ENCODE measurements at places on chromosomes 7 and 10.

DNA sequence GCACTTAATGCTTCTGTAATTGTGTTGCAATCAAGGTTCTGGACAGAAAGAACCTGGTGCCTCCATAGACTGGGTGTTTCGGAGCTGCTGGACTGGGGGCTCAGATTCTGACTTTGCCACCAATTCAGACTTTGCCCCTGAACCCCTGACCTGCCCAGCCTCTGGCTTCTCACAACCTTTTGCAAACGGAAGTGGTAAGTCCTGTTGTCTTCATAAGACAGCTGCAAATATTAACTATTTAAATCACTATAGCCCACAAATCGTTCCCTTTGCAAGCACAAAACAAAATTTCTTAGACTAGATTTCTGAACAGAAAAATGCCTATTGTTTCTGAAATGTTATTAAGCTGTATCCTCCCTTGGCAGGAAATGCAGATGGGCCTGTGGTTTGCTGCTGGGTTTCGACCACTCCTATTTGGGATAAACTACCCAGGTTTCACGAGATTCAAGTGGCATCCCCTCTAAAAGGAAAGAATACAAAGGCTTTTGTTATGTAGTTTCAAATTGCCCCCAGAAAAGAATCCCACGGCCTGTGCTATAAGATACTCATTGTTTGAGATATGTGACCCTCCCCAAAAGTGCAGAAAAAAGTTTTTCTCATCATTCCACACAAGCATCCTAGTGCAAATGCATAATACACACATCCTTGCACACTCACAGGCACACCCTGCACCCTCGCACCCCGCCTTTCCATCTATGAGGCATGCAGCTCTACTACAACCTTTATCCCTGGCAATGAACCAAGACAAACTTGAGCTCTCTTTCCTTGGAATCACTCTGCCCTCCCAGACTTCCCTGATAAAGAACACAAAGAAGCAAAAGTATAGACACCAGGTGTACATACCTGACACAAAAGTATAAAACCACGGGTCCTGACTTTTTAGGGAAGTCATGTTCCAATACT is 209.1 kb downstream of the PRPF18 start:
- DNase-seq, result no peak

GRCh38 chr10:34281661-34282582 is 533.2 kb downstream of the PARD3 start:
- no peak for DNase-seq

GRCh38 chr7:46226860-46227259 is 305.8 kb upstream of the IGFBP3 start:
- peak; percentile 76 for DNase-seq

DNA sequence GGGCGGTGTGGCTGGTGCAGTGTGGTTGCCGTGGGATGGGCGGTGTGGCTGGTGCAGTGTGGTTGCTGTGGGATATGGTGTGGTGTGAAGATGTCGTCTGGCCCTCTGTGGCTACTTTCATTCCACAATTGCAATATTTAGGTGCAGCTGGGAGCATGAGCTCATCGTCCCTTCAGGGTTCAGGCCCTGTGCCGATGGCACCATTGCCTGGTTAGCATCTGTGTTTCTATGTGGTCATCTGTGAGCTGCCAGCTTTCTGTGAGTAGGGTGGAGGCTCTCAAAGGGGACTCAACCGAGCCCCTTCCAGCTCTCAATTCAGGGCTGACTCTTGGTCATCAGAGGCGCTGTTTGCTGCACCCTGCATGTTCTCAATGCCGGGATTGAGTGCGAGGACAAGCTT is 3.6 kb downstream of the ADGRA1 start:
- no peak for DNase-seq

DNA sequence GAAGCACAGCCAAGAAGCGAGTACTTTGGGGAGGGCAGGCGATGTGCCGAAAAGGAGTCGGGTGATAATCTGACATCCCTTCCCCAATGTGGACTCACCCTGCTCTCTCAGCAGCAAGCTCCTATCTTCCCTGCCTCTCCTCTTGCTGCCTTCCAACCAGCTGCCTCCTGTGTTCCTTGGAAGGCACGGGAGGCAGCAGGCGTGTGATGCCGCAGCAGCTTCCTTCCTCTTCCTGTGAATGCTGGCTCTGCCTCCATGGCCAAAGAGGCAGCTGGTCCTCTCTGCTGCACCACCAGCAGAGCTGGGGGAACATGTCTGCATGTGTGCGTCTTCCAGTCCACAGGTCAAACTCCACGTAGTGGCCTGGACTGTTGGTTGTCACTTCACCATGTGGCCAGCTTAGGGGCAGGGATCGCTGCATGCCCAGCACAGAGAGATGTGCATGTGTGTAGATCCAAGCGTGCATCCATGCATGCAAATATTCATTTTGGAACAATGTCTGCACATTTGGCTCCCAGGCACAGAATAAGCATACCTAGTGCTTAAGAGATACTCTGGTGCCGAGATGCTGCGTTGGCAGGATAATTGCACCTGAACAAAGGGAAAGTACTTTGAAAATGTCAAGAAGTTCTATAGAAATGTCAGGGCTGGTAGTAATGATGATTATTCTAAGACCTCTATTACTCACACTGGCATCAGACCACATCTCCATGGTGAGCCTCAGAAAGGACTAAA is 499.8 kb downstream of the PLXNA4 start:
- DNase-seq, result no peak

- no peak for DNase-seq
These were observed 285.7 kb upstream of the GALNT17 start for GRCh38 chr7:70846208-70846607.

DNA sequence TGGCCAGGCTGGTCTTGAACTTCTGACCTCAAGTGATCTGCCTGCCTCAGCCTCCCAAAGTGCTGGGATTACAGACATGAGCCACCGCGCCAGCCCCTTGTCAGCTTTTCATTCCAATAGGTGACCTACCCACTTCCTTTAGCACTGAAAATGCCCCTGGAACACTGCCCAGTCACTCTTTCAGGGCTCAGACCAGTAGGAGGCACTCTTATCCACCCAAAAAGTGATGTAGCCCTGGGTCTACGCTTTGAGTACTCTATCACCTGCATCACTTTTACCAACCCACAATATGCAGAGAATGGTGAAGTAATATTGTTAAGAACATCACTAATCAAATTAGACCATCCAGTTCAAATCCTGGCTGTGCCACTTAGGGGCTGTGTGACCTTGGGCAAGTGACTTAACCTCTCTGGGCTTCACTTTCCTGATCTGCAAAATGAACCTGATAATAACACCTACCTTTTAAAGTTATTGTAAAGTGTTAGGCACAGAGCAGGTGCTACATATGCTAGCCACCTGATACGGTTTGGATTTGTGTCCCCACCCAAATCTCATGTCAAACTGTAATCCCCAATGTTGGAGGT is 5.2 kb downstream of the CALN1 start:
- no peak for DNase-seq

GRCh38 chr10:94571081-94571480 is 25.5 kb downstream of the HELLS start:
- DNase-seq, result peak; percentile 34

- DNase-seq, result peak; percentile 91
These were observed 957.8 kb downstream of the GATA3 start for GRCh38 chr10:9012312-9012711.

- no peak for DNase-seq
These were observed 499.6 kb downstream of the MAGI2 start for GRCh38 chr7:78953726-78954363.

DNA sequence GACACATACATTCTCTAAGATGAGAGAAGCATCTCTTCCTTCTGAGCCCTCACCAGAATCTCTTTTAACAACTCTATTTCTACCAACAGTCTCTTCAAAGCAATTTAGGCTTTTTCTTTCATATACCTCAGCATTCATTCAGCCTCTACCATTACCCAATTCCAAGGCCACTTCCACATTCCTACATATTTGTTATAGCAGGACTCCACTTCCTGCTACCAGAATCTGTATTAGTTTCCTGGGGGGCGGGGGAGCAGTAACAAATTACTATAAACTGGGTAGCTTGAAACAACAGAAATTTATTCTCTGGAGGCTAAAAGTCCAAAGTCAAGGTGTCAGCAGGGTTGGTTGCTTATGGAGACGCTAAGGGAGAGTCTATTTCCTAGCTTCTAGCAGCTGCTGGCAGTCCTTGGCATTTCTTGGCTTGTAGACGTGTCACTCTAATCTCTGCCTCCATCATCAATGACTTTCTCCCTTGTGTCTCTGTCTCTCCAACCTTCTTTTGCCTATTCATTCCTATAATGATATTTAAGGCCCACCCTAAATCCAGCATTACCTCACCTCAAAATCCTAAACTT is 7.4 kb downstream of the PRPS1L1 start:
- DNase-seq, result peak; percentile 26

GRCh38 chr10:60206735-60207134 is 182.9 kb downstream of the ANK3 start:
- DNase-seq, result peak; percentile 67

DNA sequence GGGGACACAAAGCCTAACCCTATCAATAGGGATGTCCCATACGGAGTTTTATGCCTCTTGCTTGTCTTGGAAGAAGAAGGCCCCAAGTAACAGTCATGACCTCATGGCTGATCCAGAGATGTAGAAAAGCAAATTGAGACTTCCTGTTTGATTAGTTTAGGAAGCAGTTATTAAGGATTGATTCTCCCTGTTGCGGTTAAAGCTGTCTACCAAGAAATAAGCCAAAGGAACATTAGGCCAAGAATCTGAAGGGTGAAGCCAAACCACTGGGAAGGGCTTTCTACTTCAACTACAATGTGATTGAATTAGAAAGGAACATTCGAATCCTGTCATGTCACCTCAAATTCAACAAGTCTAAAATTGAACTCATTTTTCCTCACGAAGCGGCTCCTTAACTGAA is 60.5 kb upstream of the AGBL3 start:
- DNase-seq, result peak; percentile 42

GRCh38 chr10:60989400-60989876 is 45.5 kb upstream of the RHOBTB1 start:
- peak; percentile 12 for DNase-seq

DNA sequence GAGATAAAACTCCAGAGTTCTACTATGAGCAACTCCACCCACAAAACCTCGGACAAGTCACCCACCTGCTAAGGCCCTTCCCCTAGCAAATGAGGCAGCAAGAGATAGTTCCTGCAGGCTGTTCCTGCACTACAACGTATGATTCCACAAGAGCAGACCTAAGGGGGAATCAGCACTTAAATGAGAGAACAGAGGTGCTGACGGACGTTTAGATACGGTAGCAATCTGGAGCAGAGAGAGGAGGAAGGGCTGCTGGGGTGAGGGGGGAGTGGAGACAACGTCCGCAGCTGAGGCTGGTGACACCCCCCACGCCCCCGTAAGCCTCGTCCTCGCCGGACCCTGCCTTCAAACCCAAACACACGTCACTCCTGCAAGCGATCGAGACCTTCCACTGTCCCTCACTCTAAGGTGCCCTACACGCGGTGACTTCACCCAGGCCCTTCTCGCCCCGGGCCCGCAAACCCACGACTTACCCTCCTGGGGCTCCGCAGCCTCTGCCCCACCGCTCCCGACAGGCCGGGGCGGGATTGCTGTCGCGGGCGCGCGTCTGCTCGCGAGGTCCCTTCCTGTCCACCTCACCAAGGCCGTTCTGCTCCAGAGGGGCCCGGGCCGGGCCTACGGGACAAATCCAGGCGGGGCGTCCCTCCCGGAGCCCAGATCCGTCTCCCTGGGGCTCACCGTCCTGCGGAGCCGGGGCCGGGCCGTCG is 635 bp downstream of the ZNF12 start:
- peak; percentile 41 for DNase-seq

DNA sequence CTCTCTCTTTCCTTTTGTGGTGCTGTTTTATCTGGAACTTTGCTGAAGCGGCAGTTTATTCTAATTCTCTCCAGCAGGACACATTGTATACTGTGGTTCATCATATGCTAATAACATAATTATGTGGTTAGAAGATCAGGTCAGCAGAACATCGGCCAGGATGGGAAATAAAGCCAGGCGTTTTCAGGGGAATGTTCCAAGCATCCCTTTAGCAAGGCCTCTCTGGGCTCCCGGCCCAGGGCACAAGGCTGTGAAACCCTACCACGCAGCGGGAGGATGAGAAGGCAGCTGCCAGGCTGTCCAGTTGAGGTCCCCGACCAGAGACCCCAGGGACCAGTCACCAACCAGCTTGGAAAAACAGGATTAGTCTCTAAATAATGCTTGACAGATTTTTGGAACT is 112.2 kb upstream of the GALNT17 start:
- no peak for DNase-seq

GRCh38 chr10:89516149-89516832 is 19.1 kb downstream of the SLC16A12 start:
- DNase-seq, result peak; percentile 97

DNA sequence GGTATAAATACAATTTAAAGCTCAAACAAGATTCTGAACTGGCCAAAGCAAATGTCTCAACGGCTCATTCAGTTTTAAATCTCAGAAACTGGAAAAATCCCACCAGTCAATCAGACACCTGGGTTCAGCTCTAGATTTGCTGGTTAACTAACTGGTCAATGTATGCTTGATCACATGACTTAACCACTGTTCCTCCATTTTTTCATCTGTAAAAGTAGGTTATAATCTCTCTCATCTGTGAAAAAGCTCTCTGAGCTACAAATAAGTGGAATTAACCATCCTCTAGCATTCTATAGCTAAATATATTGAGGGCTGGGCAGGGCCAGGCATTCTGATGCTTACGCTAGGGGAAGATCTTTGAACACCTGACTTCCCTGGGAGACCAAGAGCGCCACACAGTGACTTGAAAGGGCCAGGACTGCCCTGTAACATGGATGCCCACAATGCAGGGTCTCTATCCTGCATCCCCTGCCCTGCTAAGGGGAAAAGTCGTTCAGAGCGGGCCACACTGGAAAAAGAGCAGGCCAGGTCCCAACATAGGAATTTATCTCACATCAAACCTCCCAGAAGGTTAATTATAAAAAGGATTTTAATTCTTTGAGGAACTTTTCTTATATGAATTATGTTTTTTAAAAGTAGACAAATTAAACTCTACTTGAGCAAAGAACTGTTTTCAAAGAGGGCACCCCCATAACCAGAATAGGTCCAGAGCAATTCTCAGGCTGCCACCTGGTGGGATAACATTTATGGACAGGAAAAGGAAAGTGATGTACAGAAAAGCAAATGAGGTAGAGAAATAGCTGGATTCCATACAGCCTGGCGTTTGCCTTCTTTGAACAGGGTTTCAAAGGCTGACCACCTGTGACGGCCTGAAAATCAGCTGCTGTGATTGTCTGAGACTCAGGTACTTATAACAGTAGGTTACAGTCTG is 1.8 kb downstream of the RP9 start:
- DNase-seq, result peak; percentile 59

- peak; percentile 59 for DNase-seq
These were observed 434.3 kb upstream of the SEMA3D start for GRCh38 chr7:85620936-85621685.

- no peak for DNase-seq
These were observed 16.7 kb downstream of the HABP2 start for GRCh38 chr10:113569576-113569975.

DNA sequence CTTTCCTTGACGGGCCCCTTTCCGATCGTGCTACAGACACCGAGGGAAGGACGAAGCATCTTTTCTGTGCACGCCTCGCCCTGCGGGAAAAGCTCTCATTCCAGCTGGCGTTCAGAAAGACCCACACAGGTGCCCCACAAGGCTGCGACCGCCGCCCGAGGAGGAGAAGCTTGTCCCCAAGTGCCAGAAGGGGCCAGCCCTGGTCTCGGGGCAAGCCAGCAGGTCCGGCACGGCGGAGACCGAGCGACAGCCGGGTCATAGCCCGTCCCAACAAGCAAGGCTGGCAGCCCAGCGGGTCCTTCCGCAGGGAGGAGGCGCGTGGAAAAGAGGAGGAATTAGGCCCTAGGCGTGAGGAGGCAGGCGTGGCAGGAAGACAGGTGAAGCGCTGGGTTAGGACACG is 62.7 kb downstream of the TNRC18 start:
- no peak for DNase-seq

GRCh38 chr7:123645516-123645915 is 10.2 kb upstream of the LMOD2 start:
- DNase-seq, result no peak
